ENCODE measurements at places on chromosomes 7 and 10.

- DNase-seq, result peak; percentile 85
Measured at GRCh38 chr10:77602231-77602912, 35.2 kb downstream of the KCNMA1 start.

DNA sequence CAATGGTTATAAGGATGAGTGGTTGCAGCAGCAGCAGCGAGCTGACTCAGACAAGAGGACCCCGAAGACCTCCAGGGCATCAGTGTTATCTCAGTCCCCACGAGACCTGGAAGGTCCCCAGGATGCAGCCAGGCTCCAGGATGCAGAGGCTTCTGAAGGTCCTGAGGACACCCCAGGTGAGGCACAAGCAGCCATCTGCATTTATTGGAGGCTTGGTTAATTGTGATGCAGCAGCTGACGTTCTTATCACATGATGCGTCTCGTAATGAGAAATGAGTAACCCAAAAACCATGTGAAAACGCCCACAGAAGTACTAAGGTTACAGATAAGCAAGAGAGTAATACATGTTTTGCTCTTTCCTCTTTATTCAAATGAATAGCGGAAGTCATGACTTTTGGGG lies 17.4 kb downstream of the C7orf57 start:
- DNase-seq, result peak; percentile 70

GRCh38 chr10:97336446-97336845 lies 1.9 kb upstream of the FRAT2 start:
- DNase-seq, result no peak

DNA sequence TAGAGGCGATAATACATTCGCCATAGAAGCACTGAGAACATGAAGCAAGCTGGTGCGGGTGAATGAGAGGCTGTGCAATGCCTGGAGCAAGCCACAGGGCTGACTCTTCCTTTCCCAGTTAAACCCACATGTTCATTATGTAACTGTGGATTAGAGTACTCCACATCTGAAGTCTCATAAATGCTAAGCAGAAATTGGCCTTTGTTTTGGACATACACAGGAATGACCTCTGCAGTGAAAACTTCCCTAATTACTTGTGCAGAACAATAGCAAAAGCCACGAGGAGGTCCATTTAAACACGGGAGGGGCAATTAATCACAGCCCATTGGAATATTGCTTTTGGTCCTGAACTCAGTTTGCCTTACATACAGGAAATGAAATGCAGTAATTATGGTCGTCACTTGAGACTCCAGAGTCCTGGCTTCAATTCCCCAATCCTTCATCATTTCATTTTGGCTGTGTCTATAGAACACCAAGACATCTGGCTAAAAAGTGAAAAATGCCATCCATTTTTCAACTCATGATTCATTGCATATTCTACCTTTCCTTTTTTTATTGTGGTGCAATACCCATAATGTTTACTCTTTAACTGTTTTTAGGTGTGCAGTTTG lies 78.7 kb upstream of the CXCL12 start:
- peak; percentile 77 for DNase-seq

- DNase-seq, result no peak
Measured at GRCh38 chr10:75602341-75602740, 170.9 kb downstream of the LRMDA start.

- peak; percentile 52 for DNase-seq
Measured at GRCh38 chr10:93815304-93816096, 57.8 kb downstream of the LGI1 start.
